Activated CD8-positive, alpha-beta memory T cell treated with anti-CD3 and anti-CD28 coated beads for 24 hours (primary cell): ENCODE measurements at places on chromosomes 12 and 14.

- no peak for DNase-seq
Measured at GRCh38 chr14:101929946-101930345, 34.4 kb upstream of the DYNC1H1 start.

DNA sequence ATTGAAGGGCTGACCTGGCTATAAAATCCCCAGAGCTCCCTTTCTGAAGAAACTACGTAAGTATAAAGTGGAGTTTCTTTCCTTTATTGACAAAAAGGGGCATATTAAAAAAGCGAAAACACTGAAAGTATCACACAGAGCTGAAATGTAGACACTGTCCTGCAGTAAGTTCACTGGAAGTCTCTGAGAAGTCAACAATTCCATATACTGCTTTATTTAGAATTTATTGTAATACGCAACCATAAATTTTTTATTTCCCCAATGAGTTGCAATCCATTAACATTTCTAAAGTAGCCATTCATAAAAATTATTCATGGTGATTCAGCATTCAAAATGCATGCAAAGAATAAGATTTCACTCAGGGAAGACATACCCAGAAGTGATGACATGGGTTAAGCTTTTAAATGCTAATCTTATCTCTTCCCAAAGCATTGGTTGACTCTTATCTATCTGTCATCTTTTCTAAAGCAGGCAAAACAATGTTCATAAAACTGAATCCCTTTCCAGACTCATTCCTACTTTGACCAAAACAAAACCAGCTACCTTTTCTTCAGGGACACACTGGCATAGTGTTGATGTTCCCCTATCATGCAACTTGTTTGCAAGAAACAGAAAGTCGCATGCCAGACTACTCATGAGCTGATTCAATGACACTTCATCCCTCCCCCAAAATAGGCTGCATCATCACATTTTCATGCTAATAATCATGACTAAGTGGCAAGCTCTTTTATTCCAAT is 17.3 kb downstream of the KITLG start:
- no peak for DNase-seq

GRCh38 chr14:62381311-62382070 is 619.3 kb downstream of the SNAPC1 start:
- no peak for DNase-seq

DNA sequence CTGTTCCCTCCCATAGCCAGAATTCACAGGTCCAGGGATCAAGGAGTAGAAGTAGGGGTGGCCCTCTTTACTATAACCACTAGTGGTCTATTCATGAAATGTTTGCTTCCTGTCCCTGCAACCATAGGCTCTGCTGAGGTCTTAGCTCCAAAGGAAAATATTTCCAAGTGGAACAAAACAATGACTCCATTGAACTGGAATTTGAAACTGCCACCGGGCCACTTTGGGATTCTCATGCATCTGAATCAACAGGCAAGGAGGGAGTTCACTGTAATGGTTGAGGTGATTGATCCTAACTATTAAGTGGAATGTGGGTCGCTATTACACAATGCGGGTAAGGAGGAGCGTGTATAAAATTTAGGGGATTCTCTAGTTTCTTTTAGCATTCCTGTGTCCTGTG is 197.0 kb downstream of the ETNK1 start:
- no peak for DNase-seq

GRCh38 chr14:74442757-74443156 is 16.7 kb upstream of the SYNDIG1L start:
- DNase-seq: no peak

DNA sequence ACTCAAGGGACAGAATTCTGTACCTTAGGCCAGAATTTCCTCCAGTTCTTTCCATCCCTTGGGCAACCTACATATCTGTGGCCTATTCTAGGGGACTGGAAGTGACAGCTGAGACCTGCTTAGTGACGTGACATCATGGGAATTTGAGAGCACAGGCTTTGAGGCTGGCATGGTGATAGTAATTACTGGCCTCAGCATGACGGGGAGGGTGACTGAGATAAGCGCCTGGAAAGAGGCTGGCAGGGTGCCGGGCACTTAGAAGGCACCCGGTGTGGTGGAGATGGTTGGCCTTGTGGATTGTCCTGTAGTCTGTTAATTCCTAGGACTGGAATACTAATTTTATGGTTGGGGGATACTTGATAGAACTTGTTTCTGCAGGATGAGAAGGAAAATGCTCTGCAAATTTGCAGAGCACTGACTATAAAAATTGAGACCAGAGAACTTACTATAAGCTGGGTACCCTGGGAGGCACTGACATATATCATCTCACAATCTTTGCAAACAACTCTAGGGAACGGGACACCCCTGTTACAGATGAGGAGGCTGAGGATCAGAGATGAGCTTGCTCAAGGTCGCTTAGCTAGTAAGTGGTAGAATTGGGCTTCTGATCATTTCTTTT is 42.2 kb upstream of the TBX3 start:
- no peak for DNase-seq

DNA sequence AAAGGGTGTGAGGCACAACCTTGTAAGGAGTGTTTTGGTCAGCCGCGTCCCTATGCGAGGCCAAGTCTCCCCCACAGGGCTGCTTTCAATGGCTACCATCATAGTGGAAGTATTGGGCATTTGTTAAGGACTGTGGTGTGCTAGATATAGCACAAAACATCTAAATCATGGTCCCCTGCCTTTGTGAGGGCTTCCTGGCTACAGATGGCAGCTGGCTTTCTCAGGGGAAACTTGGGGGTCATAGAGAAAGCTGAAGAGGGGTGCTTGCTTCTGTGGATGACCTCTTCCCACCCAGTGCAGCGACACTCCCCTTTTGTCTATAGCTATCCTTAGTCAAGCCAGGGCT is 315.8 kb downstream of the ZFP36L1 start:
- DNase-seq: no peak

DNA sequence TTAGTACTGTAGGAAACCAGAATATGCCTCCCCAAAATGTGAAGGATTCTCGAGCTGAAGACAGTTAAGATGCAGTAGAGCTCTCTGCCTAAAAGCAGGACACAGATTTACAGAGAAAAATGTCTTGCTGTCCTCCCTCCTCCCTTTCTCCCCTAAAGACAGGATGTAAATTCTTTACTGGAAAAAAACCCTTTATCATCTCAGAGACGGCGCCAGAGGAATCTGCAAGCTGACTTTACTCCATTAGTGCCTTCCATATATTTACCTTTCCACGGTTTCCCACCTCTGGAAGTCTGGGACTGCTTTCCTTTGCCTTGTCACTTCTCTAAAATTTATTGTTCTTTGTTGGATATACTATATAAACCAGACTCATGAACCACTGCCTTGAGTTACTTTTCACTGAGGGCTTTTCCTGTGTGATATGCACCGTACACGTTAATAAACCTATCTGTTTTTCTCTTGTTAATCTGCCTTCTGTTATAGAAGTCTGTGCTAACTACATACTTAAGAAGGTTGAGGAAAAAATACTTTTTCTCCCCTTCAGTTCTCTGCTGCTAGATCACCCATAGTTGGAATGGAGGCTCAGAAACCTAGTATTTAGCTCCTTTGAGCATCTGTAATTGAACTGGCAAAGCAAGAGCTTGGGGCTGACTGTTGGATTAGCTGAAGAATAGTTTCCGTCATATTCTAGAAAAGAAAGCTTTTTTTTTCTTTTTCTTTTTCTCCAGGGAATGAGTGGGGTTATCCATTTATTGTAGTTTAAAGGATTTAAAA is 99.9 kb downstream of the RAD51B start:
- no peak for DNase-seq
